ENCODE measurements at places on chromosomes 2 and 18.
A peak's percentile ranks its signal among the peaks of the same experiment; 100 is the strongest.

DNA sequence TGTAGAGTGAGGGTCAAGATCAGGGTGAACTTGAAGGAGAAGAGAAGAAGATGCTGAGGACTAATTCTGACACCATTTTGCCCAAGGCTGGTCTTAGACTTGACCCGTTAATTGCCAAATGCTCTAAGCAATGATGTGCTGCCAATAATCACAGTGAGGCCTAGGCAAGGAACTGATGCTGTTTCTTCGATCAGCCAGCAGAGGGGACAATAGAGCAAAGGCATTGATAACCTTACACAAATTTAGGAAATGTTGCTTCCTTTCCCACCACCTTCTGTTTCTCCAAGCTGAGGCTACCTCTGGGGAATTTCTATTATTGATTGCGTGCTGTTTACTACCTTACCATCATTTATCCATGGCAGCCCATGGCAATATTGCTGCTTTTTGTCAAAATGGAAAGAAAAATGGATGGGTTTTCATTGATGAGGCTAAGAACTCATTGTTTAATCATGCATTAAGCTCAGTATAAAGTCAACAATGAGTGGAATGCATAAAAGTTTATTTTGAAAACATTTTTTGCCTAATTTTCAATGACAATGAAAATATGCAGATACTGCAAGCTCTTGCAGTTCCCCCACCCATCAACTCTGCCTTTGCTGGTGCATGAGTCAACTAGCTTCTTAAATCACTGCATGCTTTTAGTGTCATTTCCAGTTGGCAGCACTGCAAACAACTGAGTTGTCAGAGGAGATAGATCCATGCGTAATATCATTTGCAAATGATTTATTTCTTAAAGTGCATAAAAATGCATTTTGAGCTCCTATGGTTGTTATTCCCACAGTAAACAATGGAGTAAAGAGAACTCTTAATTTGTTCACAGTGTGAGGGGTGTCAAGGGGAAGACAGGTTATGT lies 116.4 kb upstream of the NYAP2 start:
- peak; percentile 9 for DNase-seq

DNA sequence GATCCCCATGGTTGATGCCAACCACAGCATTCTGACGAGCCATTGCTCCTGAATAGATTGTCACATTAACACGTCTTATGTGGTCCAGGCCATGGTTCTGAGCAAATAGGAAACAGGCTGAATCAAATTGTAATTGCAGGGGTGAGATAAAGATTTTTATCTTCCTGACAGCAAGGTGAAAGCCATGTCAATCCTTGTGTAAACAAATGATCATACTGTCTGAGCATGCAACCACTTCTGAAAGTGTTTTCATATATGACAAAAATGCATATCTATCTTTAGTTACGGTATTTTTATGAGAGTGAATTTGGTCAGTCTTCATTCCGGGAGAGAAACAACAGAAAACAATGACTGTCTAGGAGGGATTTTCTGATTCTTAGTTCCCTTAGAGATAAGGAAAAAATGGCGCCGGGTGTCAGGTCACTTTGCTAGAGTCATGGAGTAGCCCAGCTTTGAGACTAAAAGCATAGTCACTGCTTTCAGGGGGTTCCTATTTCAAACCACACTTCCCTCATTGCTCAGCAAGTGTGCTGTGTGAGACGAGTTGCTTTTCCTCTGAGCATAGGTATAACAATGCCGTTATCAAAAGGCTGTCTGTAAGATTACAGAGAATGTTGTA lies 958.9 kb downstream of the DCDC2C start:
- no peak for DNase-seq

DNA sequence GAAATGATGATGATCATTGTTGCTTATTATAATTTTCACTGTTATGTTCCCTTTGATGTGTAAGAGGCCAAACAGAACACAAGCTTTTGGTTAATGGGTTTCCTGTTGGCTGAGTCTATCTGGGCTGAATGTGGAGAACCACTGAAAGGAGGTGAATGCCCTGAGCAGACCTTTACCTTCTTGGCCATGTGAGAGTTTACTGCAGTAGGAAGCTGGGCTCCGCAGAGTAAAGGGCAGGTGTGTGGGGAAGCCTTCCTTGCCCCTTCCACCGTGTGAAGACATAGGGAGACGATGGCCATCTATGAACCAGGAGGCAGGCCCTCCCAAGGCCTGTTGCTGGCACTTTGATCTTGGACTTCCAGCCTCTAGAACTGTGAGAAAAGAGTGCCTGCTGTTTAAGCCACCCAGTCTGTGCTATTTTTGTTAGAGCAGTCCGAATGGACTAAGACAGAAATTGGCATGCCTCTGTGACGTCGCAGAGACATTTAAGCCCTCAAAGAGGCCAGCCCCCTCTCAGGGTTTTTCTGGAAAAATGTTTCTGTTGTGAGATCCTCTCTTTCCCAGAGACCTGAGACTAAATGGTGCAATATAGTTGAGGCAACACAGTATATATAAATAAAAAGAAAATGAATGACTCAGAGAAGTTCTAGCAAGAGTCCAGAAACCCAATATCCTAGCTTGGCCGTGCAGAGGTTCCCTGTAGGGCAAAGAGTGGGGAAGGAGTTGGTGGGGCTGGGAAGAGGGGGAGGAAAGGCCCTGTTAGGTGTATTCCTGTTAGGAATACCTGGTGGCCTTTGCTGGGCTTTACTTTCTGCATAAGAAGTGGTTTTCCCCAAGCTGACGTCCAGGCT lies 121.9 kb upstream of the LGALSL start:
- DNase-seq: no peak

- DNase-seq: no peak
Observed at GRCh38 chr2:58730764-58731487, 489.8 kb upstream of the FANCL start.

GRCh38 chr2:213995400-213996105 lies 415.3 kb upstream of the VWC2L start:
- no peak for DNase-seq

GRCh38 chr2:67797801-67798540 lies 264.8 kb downstream of the C1D start:
- DNase-seq: no peak

DNA sequence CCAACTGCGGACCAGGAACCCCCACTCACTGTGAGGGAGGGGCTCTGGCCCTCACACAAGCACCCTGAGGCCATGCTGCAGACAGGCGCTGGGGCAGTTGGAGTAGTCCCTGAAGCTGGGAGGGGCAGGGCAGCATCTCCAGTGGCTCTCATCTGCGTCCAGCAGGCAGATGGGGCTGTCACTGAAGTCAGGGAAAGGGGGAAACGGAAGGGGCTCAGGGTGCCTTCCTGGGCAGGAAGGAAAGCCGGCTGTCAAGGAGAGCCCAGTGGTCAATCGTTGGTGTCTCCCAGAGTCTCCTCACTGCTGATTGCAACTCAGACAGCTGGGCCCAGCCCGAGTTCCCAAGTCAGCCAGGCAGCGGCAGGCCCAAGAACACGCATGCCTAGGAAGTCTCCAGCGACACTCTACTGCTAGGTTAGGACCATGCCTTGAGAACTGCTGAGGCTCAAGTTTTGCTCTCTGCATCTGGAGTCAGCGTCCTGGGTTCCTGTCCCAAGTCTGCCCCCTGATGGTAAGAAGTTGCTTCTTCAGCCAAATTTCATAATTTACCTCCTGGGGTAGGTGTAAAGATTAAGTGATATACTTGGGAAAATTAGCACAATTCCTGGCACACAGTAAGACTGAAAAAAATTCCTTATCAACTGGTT lies 27.4 kb upstream of the NMUR1 start:
- DNase-seq: peak; percentile 26

DNA sequence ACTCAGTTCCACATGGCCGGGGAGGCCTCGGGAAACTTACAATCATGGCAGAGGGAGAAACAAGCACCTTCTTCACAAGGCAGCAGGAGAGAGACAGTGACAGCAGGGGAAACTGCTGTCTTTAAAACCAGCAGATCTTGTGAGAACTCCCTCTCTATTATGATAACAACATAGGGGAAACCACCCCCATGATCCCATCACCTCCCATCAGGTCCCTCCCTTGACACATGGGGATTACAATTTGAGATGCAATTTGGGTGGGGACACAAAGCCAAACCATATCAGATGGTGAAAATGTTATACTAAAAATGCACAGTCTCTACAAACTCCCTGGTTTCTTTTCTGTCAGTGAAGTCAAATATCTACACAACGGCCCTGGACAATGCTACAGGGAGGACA lies 9.2 kb downstream of the TMEM18 start:
- DNase-seq: no peak

DNA sequence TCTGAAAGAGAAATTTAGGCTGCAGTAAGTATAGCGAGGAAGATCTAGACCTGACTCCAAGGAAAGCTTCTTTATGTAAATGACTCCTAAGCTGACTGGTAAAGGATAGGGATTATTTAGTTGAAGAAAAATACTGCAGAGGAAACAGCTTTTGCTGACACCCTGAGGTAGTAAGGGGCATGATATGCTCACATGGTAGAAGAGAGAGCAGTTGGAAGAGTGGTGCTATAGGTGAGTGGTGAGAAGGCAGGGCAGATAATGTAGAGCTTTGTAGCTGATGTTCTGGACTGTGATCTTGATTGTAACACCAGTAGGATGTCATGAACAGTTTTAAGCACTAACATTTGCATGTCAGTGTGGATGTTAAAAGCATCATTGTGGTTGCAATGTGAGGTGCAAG lies 639.1 kb upstream of the SLC39A10 start:
- DNase-seq: no peak

GRCh38 chr18:79903071-79903635 lies 48.3 kb downstream of the SLC66A2 start:
- DNase-seq: no peak

DNA sequence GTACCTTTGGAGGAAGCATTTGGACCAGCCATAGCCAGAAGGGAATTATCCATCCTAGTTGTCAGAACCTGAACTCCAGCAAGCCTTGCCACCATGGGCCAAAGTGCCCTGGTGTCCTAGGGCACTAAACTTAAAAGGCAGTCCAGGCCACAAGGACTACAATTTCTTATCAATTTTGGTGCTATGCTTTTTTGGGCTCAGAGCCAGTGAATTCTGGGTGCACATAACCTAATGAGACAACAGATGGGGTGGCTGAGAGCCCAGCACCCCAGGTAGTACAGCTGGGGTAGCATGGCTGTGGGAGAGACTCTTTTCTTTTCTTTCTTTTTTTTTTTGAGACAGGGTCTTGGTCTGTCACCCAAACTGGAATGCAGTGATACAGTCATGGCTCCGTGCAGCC lies 14.4 kb upstream of the RANBP2 start:
- no peak for DNase-seq

- no peak for DNase-seq
Observed at GRCh38 chr18:5391409-5391808, 95.9 kb upstream of the ZBTB14 start.

DNA sequence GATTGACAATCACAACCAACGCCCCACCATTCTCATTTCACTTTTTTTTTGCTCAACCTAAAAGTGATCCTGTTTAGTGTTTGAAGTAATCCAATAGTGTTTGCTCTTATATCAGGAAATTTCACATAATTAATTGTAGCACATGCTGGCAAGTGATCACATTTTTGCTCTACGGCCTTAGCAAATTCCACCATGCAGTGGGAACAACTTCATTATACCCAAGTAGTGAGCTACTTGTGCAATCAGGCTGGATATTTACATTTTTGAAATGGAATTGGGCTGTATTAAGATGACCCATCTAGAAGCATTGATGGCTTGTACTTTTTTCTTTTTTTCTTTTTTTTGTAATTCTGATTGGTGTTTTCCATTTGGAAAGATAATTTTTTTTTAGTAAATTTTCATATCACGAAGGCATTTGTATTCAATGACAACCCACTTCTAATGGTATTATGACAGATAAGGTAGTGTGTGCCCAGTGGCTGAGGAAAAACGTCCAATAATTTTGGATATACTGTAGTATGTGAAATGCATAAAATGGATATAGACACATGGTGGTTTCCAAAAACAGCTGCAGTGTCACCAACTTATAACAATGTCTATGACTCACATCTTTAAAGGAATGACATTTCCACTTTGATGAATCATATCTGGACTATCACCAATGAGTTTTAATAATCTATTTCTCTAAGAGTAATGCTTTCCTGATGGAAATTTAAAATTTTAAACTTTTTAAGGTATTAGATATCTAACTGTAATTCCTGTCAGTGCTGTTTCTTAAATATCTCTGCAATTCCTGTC lies 130.6 kb downstream of the COL6A3 start:
- no peak for DNase-seq

DNA sequence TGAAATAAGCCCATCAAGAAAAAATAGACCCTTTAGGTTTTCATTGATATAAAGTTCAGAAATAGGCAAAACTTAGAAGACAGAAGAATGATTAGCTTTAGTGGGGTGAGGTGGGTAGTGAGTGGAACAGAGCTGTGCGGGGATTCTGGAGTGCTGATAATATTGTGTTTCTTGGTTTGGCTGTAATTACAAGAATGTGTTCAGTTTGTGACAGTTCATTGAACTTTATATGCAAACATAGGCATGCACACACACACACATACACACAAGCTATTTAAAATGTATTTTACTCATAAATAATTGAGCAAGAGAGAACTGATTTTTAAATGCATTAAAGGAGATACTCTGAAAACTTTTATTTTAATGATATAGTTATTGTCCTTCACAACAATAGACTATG lies 17.1 kb downstream of the ARHGAP15 start:
- DNase-seq: no peak

GRCh38 chr2:8822218-8822617 lies 15.2 kb downstream of the KIDINS220 start:
- no peak for DNase-seq

GRCh38 chr2:191889931-191890330 lies 43.0 kb upstream of the CAVIN2 start:
- no peak for DNase-seq

DNA sequence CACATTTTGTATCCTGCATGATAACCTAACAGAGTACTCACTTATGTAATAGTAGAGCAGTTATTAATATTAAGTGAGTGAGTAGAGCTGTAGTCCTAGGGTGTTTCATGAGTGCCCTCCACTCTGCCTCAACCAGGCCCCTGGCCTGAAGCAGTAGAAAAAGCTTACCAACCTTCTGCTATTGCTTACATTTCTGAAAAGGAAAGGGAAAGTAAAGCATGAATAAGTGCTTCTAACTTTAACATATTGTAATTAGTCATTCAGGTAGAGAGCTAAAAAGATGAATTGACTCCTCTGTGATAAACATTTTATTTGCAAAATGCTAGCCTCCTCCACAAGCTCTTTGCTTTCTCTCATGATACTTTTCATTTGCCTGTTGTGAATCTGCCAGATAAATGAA lies 94.7 kb upstream of the RPE start:
- no peak for DNase-seq

GRCh38 chr2:149422337-149422990 lies 92.1 kb downstream of the LYPD6 start:
- DNase-seq: no peak

DNA sequence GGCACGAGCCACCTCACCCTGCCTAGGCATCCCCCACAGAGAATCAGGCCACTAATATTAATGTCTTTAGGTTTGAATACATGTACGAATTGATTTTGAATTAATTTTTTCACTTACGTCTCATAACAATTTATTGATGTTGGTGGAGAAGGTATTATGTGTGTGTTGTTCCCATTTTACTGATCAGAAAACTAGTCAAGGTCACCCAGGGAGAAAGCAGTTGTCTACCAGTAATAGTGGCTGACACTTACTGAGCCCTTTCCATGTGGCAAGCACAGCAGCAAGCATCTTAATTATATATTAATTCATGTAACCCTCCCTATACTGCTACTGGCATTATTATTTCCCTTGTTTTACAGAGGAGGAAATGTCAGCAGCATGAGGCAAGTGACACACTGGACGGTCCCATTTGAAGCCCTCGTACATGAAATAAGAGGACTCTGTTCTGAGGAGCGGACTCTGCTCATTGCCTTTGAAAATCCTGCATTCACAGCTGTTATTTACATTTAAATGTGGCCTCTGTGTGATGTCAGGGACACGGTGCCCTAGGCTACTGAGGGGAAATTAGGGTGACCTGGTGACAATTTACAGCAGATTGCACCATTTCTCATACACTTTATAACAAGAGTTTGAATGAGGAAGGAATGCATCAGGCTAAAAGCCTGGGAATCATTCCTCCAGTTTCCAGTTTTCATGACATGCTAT lies 30.9 kb upstream of the KCNE4 start:
- DNase-seq: no peak

All from NCI-H774 (cell line).